ENCODE measurements at places on chromosomes 11 and 22.

GRCh38 chr11:122863704-122864326 lies 18.7 kb upstream of the JHY start:
- H3K4me1 ChIP-seq, result peaks cover 6% of the 10 kb centered on the region
- H3K27ac ChIP-seq, result no peak overlapping the region
- H3K27me3 ChIP-seq, result no peaks in the 10 kb centered on the region
- H3K36me3 ChIP-seq, result peaks cover 15% of the 10 kb centered on the region
- DNase-seq, result peak; percentile 27
- H3K4me3 ChIP-seq, result no peak overlapping the region

- no peak overlapping the region for H3K27ac ChIP-seq
- peaks cover 10% of the 10 kb centered on the region for H3K27me3 ChIP-seq
- H3K4me1 ChIP-seq, result peaks cover 2% of the 10 kb centered on the region
- H3K36me3 ChIP-seq, result no peaks in the 10 kb centered on the region
- no peak for DNase-seq
These were observed 39.6 kb upstream of the AMOTL1 start for GRCh38 chr11:94728541-94728940.

GRCh38 chr11:123351375-123351774 lies 78.7 kb upstream of the GRAMD1B start:
- no peak for DNase-seq
- H3K27me3 ChIP-seq, result peaks cover 15% of the 10 kb centered on the region
- no peaks in the 10 kb centered on the region for H3K4me1 ChIP-seq
- no peak overlapping the region for H3K4me3 ChIP-seq
- no peaks in the 10 kb centered on the region for H3K36me3 ChIP-seq

GRCh38 chr11:60206616-60207015 lies 23.7 kb upstream of the MS4A6A start:
- no peak overlapping the region for H3K4me3 ChIP-seq
- no peak overlapping the region for H3K27ac ChIP-seq
- H3K27me3 ChIP-seq, result peaks cover 19% of the 10 kb centered on the region
- H3K4me1 ChIP-seq, result no peaks in the 10 kb centered on the region
- DNase-seq, result no peak

- no peak overlapping the region for H3K27ac ChIP-seq
- DNase-seq, result no peak
- no peaks in the 10 kb centered on the region for H3K36me3 ChIP-seq
These were observed 73.0 kb downstream of the OSBP2 start for GRCh38 chr22:30767661-30768060.

- peaks cover 15% of the 10 kb centered on the region for H3K27me3 ChIP-seq
- no peak overlapping the region for H3K4me3 ChIP-seq
- no peak overlapping the region for H3K27ac ChIP-seq
- no peaks in the 10 kb centered on the region for H3K4me1 ChIP-seq
These were observed 9.7 kb downstream of the KIRREL3 start for GRCh38 chr11:126990716-126991480.

GRCh38 chr11:101458161-101458560 lies 125.6 kb downstream of the TRPC6 start:
- no peaks in the 10 kb centered on the region for H3K4me1 ChIP-seq
- DNase-seq, result no peak
- no peaks in the 10 kb centered on the region for H3K36me3 ChIP-seq

DNA sequence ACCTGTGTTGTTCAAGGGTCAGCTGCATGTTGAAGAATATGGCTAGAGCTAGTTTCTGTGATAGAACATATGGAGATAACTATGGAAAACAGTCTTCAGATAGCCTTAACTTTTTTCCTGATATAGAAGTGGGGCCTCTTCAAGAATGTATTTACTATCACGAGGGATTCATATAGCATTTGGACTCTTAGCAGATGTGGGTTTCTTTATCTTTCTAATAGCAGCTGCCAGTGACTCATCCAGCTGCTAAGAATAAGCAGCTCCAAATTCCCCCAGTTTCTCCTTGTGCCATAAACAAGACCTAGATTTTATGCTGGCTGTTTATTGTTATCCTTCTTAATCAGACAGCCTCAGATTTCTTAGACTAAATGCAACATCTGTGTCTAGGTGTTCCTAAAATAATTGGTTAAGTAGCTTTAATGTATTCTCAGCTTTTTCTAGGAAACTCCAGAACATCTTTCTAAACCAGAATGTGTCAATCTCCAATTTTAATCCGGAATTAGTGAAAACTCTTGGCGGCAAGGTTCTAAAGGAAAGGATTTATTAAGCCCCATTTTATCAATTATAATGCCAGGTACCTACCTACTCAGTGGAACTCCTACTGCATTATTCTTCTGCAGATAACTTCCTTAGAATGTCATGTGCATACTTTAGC lies 119.8 kb downstream of the CSTPP1 start:
- peaks cover 53% of the 10 kb centered on the region for H3K36me3 ChIP-seq
- H3K27me3 ChIP-seq, result no peaks in the 10 kb centered on the region
- no peak overlapping the region for H3K27ac ChIP-seq
- no peaks in the 10 kb centered on the region for H3K4me1 ChIP-seq
- no peak overlapping the region for H3K4me3 ChIP-seq

GRCh38 chr11:107988397-107989158 lies 20.1 kb upstream of the CUL5 start:
- H3K4me3 ChIP-seq, result no peak overlapping the region
- no peaks in the 10 kb centered on the region for H3K4me1 ChIP-seq
- H3K27me3 ChIP-seq, result peaks cover 9% of the 10 kb centered on the region
- H3K36me3 ChIP-seq, result no peaks in the 10 kb centered on the region

DNA sequence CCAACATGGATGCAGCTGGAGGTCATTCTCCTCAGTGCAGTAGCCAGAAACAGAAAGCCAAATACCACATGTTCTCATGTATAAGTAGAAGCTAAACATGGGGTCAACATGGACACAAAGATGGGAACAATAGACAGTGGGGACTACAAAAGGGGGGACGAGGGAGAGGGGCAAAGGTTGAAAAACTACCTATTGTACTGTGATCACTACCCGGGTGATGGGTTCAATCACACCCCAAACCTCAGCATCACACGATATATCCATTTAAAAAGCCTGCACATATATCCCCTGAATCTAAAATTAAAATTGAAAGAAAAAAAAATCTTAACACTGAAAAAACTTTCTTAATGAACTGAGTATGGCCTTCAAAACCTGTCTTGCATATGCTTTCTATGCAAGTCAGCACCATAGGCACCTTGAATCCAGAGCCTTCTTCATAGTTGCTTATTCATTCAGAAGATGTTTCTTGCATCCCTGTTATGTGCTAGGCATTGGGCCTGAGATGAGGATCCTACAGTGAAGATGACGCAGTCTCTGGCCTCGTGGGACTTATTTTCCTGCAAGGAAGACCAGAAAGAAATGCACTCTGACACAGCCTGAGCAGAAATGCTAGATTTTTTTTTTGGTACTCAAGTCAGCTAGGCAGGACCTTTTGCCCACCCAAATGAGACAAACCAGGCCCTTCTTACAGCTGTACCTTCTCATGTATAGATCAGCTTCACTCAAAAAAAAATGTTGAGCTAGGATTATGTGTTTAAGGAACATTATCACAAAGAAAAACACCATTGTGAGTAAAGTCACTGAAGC lies 21.0 kb downstream of the NNMT start:
- peaks cover 2% of the 10 kb centered on the region for H3K36me3 ChIP-seq
- no peak overlapping the region for H3K4me3 ChIP-seq
- H3K27me3 ChIP-seq, result peaks cover 4% of the 10 kb centered on the region
- peaks cover 27% of the 10 kb centered on the region for H3K4me1 ChIP-seq
- H3K27ac ChIP-seq, result peak overlapping the region; percentile 91
- DNase-seq, result no peak

GRCh38 chr11:118552341-118552740 lies 13.4 kb downstream of the IFT46 start:
- H3K27me3 ChIP-seq, result no peaks in the 10 kb centered on the region
- no peak for DNase-seq
- no peaks in the 10 kb centered on the region for H3K4me1 ChIP-seq
- no peak overlapping the region for H3K4me3 ChIP-seq
- peaks cover 57% of the 10 kb centered on the region for H3K36me3 ChIP-seq
- H3K27ac ChIP-seq, result no peak overlapping the region

GRCh38 chr22:36439481-36440271 lies 41.8 kb downstream of the TXN2 start:
- no peaks in the 10 kb centered on the region for H3K27me3 ChIP-seq
- no peaks in the 10 kb centered on the region for H3K36me3 ChIP-seq
- DNase-seq, result no peak
- H3K27ac ChIP-seq, result peak overlapping the region; percentile 49
- no peak overlapping the region for H3K4me3 ChIP-seq
- peaks cover 35% of the 10 kb centered on the region for H3K4me1 ChIP-seq

- no peaks in the 10 kb centered on the region for H3K4me1 ChIP-seq
- H3K27ac ChIP-seq, result no peak overlapping the region
- no peak for DNase-seq
- no peaks in the 10 kb centered on the region for H3K36me3 ChIP-seq
- H3K27me3 ChIP-seq, result no peaks in the 10 kb centered on the region
These were observed 11.2 kb downstream of the FOLR1 start for GRCh38 chr11:72203163-72203562.

DNA sequence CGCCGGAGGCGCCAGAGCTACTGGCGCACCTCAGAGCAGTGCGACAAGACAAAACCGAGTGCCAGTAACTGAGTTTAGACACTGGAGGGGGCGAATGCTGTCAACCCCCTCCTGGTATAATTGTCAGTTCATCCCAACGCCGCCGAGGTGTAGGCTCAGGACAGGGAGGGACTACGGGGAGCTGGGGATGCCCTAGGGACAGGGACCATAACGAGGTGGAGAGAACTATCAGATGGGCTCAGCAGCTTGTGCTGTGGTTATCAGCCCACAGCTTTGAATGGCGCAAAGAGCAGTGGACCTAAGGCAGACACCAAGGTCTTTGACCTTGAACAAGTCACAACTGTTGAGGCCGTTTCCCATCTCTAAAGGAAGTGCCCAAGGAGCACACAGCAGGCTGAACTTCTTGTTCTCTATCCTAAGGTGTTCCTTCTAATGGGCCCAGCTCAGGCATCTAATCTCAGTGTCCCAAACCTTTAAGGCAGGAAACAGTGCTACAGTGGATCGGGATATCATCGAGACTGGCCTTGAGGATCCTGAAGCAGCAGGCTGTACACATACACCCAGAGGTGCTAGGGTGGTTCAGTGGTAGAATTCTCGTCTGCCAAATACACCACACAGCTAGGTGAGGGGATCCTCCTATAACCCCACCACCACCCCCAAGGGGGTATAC lies 958 bp upstream of the TUT1 start:
- DNase-seq, result no peak
- H3K27ac ChIP-seq, result peak overlapping the region; percentile 95
- H3K36me3 ChIP-seq, result peaks cover 4% of the 10 kb centered on the region
- H3K4me1 ChIP-seq, result peaks cover 62% of the 10 kb centered on the region

GRCh38 chr22:40951795-40952605 lies 822 bp downstream of the RBX1 start:
- peak overlapping the region; percentile 99 for H3K27ac ChIP-seq
- no peaks in the 10 kb centered on the region for H3K27me3 ChIP-seq
- H3K36me3 ChIP-seq, result peaks cover 27% of the 10 kb centered on the region
- H3K4me1 ChIP-seq, result peaks cover 27% of the 10 kb centered on the region

DNA sequence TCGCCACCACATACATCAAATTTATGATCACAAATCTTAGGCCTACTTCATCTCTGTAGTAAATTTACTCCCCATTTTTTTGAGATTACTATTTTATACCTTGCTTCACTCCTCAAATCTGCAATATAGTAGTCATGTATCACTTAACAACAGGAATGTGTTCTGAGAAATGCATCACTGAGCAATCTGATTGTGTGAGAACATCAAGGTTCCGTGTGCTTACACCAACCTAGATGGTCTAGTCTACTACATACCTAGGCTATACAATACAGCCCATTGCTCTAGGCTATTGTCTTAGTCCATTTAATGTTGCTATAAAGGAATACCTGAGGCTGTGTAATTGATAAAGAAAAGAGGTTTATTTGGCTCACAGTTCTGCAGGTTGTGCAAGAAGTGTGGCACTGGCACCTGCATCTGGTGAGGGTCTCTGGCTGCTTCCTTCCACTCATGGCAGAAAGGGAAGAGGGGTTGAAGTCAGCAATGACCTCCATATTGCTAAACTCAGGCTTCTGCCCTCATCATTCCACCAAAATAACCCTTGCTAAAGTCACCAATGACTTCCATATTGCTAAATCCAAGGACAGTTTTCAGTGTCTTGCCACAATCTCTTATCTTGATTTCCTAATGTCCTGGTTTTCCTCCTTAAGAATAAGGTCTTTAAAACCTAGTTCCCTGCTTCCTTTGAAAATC lies 140.3 kb downstream of the RBFOX2 start:
- no peak overlapping the region for H3K4me3 ChIP-seq
- peaks cover 8% of the 10 kb centered on the region for H3K4me1 ChIP-seq
- no peaks in the 10 kb centered on the region for H3K36me3 ChIP-seq
- no peak overlapping the region for H3K27ac ChIP-seq

DNA sequence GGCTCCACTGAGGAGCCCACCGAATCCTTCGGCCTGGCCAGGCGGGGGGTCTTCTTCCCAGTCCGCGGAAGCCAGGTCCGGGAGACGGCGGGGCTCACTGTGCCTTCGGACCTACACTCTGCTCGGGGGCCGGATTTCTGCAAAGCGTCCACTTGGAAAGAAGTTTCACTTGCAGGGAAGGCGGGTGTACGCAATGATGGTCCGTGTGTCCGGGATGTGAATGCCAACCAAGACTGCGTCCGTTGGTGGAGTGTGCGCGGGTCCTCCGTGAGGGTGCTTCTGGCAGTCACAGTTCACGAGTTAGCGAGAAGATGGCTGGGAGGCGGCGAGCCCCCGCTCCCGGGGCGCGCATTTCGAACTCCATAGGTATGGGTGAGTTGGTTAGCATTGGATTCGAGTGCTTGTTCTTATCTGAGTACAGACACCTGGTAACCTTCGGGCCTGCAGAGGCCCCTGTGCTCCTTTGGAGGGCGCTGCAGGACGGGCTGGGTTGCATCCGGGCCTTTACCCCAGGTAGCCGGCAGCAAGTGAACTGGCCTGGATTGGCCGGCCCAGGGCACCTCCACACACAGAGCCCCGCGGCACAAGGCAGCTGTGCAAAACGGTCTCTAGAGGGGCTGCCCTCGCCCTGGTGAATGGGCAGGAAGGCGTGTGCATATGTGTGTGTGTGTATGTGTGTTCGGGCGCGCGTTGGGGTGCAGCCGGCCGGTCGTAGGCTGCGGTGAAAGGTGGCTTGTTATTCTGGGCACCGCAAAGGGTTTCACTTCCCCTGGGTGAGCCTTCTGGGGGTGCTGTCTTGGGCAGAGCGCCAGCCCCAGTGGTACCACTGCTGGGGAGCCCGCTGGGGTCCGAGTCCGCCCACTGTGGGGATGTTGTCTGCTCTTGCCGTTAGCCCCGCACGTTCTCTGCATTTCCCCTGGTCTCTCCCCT lies 13.3 kb upstream of the CYP2R1 start:
- peak overlapping the region; percentile 94 for H3K4me3 ChIP-seq
- H3K27me3 ChIP-seq, result no peaks in the 10 kb centered on the region
- H3K4me1 ChIP-seq, result peaks cover 24% of the 10 kb centered on the region

Measured in naive thymus-derived CD8-positive, alpha-beta T cell (primary cell).